ENCODE measurements at places on chromosomes 12 and 14.

DNA sequence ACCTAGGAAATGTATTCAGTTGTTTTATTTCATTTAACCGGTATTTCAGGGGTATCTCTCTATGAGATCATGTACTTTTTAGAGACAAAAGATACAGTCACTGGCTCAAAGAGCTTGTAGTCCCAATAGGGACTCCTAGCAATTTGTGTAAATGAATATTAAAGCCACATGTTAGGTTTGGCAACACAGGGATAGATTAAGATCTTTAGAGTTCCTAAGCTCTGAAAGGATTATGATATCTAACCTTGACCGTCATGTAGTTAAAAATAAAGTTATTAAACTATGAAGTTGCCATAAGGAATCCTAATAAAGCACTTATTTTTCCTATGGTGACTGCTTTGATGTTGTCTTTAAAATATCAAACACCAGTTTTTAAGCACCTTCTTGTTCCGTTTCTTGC is 100.4 kb upstream of the FGD4 start:
- DNase-seq, result no peak

- DNase-seq, result no peak
These were observed 163.5 kb downstream of the DIO2 start for GRCh38 chr14:80047761-80048160.

DNA sequence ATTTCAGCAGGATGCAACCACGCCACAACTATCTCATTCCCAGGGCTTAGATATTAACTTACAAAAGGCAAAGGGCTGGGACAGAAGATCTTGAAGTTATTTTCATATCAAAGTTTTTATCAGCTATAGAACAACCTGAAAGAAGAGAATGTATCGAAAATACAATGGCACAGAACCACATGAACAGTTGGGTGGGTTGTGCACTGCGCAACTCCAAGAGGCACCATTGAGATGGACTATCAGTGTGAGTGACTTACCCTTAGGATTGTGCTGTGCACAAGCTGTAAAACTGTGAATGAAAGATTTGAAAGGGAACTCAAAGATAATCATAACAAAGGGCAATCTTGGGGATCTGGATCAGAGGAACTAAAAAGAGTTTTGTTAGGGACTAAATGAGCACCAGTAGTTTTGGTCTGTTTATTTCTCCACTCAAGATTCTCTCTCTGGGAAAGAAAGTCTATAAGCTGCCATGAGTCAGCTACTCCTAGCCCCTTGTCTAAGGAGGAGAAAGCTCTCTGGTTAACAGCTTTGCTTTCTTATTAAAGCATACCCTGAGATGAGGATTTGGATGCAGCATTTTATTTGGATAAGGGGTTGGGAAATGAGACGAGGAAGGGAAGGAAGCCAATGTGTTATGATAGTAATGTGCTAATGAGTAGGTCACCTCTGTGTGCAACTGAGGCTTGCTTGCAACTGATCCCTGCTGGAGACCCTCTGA is 62.2 kb downstream of the TBX5 start:
- DNase-seq, result no peak

DNA sequence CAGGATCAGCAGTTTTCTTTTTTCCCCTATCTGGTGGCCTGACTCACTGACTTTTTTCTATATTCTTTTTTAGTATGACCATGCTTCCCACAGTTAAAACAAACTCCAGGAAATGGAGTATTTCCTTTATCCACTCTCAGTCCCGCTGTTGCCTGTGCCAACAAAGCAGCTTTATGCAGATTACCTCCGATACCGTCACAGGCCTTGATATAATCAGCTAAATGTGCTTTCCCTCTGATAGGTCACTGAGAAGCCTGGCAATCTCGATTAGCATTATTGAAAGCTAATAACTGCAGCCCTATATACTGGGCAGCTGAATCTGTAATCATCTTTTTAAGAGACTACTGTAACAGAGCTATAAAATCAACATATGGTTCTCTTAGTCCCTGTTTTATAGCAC is 243.6 kb downstream of the KIF21A start:
- DNase-seq, result no peak

GRCh38 chr12:93302331-93303229 is 75.1 kb upstream of the NUDT4 start:
- DNase-seq, result no peak

GRCh38 chr14:70646705-70647104 is 5.0 kb downstream of the TTC9 start:
- DNase-seq, result no peak

GRCh38 chr12:70031046-70031445 is 206.0 kb downstream of the MYRFL start:
- DNase-seq, result no peak

DNA sequence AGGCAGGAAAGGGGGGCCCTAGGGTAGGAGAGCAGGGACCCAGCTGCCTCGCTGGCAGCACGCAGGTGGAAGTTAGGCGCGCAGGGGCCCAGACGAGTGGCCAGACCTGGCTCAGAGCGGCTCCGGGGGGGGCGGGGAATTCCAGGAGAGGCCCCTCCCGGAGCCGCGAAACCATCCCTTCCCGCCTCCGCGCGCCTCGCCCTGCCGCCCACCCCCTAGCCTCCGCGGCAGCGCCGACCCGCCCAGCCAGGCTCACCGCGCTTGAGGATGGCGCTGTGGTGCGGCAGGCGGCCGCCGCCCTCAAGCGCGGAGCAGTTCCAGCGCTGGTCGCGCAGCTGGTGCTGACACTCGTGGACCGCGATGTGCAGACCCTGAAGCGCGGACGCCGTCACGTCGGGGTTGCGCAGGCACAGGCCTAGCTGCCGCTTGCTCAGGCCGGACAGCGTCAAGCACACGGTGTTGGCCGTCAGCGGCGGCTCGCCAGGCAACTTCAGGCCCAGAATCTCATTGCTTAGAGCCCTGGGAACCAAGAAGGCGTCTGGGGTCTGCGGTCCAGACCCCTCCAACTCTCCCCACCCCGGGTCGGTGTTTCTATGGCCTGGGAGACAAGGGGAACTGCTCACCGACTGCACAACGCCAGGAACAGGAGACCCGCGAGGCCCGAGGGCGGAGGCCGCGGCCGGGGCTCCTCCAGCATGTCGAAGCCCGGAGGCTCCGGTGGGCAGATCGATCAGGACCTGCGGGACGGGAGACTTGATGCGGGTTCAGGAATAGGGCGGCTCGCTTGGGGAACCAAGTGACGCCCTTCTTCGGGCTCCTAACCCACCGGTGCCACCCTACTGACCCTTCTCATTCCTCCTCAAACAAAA is 1.5 kb downstream of the WNT10B start:
- DNase-seq, result peak; percentile 64

DNA sequence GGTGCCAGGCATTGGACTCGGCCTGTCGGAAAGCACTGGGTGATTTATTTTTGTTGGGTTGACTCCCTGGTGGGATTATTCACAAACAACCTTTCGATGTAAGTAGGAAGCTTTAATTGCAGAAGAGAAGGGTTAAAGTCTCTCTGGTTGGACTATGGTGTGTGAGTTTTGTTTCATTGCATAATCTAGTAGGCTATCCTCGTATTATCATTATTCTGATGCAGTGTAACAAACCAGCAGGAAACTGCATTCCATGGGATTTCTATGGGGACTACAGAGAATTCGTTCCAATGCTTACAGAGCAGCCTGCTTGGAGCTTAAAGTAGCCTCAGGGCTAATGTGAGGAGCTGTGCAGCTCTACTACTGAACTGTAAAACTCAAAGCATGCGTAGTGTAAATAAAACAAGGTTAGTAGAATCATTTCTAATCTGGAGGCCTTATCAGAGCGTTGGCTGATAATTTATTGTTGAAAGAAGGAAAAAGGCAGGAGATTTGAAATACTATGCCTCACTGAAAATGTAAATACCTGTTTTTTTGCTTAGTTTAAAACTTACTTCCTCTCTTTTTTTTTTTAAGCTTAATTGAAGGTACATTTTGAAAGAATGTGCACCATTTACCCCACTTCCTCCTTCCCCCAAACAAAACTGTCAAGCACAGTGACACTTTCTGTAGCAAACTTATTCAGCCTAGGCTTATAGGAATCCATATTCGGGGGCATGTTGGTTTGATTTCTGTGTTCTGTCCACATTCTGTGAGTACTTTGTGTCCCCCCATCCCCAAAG is 226.7 kb downstream of the NPAS3 start:
- DNase-seq, result no peak

DNA sequence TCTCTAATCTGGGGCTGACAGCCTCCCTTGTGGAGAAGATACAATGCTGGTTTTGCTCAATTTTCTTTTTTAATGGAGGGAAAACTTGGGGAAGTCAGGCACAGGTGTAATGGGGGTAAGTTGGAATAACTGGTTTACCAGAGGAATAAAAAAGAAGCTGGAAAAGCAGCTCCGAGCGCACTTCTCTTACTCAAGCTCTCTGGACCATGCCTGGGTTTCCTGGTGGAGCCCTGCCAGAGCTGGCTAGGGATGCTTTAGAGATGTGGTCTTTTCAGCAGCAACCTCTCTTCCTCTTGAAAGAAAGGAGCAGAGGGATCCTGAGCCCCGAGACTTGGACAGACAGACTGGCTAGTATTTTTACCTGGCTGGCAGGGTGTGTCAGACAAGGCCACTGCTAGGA is 3.9 kb upstream of the KCNA5 start:
- DNase-seq, result no peak

GRCh38 chr12:6039894-6040601 is 84.4 kb downstream of the VWF start:
- peak; percentile 33 for DNase-seq

- no peak for DNase-seq
These were observed 34.6 kb downstream of the CLIP1 start for GRCh38 chr12:122387887-122388286.

DNA sequence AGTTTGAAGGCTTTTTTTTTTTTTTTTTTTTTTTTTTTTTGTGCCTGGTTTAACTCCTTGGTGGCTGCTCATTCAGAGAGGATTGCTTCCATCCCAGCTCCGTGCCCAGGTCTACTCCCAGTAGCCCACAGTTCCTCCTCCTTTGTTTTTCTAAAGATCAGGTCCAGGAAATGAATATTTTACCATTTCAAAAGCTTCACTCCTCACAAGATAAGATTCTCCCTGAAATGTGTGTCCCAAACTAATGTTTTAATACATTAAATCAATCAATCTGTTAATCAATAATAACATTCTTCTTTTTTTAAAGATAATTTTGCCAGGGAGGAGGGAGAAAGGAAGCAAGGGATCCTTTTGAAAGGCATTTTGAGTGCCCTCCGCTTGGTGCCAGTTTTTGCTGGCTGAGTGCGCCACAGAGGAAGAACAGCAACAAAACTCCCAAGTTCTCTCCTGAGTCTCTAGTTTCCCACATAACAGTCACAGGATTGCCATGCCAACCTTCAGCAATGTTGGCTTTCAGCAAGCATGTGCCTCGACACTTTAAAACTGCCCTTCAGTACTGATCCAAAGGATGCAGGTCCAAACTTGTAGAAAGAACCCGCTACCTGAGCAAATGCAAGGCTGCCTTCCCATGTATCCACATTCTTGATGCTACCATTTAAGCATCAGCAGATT is 99.2 kb downstream of the RMST start:
- DNase-seq, result no peak

GRCh38 chr12:26643532-26644315 is 189.3 kb downstream of the ITPR2 start:
- no peak for DNase-seq

DNA sequence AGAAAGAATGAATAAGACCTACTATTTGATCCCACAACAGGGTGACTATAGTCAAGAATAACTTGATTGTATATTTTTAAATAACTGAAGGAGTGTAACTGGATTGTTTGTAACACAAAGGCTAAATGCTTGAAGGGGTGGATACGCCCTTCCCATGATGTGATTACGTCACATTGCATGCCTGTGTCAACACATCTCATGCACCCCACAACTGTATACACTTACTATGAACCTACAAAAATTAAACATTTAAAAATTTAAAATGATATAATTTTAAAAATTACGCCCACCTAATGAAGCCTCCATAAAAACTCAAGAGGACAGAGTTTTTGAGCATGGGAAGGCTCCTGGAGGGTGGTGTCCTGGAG is 94.5 kb downstream of the SCARB1 start:
- no peak for DNase-seq

DNA sequence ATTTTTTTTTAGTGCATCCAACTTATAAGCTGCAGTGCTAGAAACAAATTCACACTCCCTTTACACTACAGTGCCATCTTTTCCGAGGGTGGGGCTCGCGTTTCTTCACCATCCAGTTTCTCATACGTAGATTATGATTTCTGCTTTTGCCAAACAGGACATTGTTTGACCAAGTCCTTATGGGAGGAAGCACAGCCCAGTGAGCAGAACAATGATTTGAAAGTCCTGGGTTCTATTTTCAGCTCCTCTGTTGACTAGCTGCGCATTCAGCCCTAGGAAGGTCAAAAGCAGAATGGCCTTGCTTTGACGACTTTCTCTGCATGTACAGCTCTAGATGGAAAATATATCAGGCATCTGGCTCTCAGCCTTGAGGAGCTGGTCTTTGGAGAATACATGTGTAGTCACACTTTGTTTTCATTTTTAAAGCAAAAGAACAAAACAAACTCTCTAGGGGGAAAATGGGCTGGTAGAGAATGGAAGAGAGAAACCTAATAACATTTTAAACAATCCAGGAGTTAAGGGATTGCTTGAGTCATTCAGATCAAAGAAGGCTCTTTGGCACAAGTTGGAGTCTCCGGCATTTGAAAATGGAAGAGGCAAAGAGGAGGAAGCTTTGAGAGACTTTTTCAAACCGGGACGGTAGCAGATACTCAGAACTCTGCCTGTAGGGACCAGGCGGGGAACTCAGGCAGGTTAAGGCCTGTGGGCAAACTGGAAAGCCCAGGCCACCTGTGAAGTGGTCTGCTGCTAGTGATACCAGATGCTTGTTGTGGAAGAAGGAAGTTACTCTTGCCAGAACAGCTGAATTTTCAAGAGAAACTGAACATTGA is 257.3 kb upstream of the PLEKHG7 start:
- DNase-seq, result no peak

- DNase-seq, result no peak
These were observed 31.5 kb downstream of the EPS8 start for GRCh38 chr12:15757553-15758255.

DNA sequence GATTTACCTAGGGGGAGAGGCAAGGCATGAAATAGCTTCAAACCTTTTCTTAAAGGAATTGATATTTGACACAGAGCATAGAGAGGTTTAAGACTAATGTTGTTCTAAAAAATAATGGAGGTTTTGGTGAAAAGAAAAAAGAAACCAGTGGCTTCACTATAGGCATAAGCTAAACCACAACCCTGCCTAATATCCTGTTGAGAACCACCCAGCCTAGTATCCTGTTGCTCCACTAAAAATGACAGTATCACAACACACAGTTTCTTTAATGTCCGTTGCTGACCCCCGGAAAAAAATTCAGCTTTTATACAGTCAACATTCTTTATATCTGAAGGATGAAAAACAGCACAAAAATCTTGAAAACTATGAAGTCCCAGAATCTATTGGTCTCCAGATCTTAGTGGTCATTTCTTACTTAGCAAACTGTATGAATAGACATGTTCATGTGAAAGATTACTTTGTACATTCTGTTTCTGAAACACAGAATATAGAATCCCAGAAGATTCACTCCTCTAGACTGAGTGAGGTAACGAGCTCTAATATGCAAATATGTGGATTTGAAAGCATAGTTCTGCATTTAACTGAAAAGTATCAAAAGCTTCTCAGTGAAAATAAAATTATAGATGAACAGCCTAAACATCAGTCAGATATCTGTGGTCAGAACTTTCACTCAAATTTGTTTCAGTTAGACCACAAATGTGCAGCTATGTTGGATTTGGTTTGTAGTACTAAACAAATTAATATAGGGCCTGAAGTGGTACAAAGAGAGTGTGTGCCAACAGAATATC is 40.5 kb downstream of the GALC start:
- no peak for DNase-seq

All from stimulated activated CD4-positive, alpha-beta T cell treated with anti-CD3 and anti-CD28 coated beads, Interleukin-4, amount 100 ng/mL, for 1 hour (primary cell).